ENCODE measurements at places on chromosomes 2 and 18.

GRCh38 chr2:237053066-237053465, 32.6 kb upstream of the COPS8 start:
- no peak for DNase-seq

DNA sequence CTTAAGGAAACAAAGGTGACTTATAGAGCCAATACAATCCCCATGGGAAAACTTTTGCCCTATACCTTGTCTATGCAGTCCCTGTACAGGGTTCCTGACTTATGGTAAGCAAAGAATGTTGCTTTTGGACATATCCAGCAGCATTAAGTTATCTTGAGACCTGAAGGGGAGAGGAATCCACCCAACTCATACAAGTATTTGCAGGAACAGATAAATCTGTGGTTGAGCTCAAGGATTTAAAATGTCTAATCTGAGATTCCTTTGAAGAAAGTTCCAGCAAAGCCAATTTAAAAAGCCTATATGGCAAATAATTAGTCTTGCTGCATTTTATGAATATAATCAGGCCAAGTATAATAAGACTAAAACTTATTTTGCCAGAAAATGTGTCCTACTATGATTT, 739.5 kb upstream of the CDH2 start:
- no peak for DNase-seq

DNA sequence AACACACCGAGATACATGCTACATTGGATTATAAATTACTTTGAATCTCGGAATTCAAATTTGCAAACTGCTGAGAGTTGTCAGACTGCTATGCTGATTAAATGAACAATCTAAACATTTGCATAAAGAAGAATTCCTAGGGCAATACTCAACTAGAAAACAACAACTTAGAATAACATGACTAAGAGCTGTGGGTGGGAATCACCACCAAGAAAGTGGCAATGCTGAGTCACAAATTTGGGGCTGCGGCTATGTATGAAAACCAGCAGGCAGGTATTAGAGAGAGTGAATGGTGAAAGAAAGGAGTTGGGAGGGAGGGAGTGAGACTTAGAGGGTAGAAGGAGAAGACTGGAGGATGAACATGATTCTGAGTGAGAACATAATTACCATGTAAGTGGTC, 559.5 kb downstream of the PIK3C3 start:
- DNase-seq = no peak

DNA sequence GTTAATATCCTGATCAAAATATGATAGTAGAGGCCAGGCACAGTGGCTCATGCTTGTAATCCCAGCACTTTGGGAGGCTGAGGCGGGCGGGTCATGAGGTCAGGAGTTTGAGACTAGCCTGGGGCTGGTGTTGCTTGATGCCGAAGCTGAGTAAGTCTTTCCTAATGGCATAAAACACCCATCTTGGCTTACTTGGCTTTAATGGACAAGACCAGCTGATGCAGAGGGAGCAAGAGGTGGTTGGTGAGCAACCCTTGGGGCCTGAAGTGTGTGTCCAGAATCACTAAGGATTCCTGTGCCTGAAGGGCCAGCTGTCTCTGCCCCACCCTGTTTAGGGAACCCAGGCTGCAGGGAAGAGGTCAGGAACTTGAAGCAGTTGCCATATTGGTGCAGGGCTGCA, 217.2 kb downstream of the ARL4C start:
- DNase-seq = no peak

- peak; percentile 54 for DNase-seq
These were observed 786 bp downstream of the TET3 start for GRCh38 chr2:73985308-73986084.

DNA sequence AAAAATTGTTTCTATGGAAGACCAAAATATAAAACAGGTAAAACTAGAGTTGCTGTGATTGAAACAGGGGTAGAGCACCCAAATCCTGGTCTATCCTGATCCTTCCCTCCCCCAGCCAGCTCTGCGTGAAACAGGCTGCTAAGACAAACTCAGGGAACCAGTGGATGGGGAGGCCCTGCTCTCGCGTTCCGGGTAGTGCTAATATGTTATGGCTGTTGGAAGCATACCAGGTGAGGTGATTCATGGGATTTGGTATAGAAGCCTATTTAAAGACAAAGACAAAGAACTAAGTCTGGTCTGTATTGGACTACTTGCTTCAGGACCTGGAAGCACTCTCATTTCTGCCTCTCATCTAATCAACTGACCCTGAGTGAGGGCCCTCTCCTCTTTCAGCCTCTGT, 63.0 kb upstream of the CCBE1 start:
- DNase-seq = no peak

DNA sequence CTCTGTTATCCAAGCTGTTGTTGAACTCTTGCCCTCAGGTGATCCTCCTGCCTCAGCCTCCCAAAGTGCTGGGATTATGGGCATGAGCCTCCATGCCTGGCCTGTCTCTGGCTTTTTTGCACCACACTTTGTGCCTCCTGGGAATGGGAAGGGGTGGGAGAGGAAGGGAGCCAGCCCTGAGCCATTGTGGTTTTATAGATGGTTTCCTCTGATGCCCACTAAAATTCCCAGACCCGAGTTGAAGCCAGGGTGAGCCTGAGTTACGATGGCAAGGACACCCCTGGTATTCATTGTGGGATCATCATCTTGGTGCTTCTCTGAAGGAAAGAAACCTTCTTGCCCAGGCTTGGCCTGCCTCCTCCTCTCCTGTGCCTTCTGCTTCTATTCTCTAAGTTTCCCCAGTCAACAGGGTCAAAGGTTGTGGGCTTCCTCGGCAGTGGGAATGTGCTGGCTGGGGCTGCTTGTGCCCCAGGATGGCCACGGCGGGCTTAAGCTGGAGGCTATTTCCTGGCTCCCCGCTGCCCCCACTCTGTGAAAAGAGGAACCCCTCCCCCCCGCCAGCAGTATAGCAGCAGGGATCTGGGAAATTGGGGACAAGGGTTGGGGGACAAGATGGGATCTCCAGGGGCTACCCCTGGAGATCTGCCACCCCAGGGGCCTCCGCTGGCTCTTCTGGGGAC, 106.2 kb downstream of the STPG4 start:
- no peak for DNase-seq

- DNase-seq = no peak
These were observed 471.4 kb upstream of the REG3G start for GRCh38 chr2:78553866-78554647.

- DNase-seq = no peak
These were observed 42.0 kb downstream of the NEURL3 start for GRCh38 chr2:96463119-96463518.

DNA sequence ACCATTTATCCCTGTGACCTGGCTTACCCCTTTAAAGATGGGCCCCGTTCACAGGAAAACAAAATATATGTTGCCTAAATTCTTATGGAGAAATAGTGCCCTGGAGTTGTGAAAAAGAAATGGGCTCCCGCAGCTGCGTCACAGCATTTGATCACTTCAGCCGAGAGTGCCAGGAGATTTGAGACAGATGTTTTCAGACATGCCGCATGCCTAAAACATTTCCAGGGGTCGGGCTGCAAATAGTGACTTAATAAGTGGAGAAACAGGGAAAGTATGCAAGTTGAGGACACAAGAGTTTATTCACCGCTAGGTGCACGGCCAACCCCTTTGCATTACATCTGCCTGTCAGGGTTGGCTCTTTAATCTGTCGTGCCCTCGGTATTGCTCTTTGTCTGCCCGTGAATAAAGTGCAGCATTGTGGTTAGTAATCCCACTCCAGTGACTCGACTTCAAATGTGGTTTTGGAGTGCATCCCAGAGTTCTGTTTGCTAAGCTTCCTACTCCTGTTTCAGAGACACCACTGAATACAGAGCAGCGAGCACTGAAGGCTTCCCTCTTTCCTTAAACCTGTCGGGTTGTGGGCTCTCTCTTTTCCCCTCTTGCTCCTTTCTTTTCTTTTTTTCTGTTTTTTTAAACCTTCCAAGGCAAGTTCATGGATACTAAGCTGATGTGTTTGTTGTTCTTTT, 187.5 kb downstream of the LTBP1 start:
- no peak for DNase-seq

GRCh38 chr2:146131785-146132184, 1611.9 kb upstream of the ZEB2 start:
- no peak for DNase-seq

DNA sequence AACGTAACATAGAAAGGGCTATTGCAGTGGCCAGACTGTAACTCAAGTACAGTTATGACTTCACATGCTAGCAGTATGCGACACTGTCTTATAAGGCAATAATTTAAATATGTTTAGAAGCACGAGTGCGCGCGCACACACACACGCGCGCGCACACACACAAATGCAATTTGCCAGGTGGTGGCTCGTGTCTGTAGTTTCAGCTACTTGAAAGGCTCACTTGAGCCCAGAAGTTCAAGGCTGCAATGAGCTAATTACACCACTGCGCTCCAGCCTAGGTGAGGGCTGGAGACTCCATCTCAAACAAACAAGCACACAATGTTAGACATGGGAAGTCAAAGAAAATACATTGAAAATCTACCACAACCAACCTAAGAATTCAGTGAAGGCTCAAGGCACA, 103.7 kb downstream of the USP34 start:
- no peak for DNase-seq

GRCh38 chr2:101419096-101419663, 31.9 kb upstream of the CREG2 start:
- peak; percentile 45 for DNase-seq

- DNase-seq = no peak
These were observed 17.4 kb downstream of the AGAP1 start for GRCh38 chr2:235511187-235511661.

DNA sequence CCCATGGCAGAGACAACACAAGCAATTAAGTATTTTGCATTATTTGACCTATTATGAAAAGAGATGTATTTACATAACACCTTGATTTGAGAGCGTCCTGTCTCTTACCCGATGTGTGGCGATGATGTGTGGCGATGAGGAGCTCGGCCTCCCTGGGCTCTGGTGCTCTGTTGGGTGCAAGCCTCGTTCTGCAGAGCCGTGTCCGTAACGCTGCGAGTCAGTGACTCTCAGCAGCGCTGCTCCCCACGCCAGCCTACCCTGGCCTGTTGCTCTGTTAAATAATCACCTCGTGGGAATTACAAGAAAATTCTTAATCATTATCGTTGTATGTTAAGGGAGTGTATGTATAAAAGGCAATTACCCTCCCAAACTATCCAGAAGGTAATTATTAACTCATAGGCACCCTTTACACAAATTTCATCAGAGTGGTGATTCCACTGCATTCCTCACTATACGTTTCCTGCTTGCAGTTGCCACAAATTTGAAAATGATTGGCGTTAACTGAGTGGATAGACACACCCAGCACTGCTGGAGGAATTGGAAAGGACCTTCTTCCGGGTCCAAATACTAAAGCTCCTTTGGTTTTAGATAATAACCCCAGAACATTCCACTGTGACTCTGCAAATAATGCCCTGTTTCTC, 52.0 kb upstream of the NFATC1 start:
- no peak for DNase-seq

DNA sequence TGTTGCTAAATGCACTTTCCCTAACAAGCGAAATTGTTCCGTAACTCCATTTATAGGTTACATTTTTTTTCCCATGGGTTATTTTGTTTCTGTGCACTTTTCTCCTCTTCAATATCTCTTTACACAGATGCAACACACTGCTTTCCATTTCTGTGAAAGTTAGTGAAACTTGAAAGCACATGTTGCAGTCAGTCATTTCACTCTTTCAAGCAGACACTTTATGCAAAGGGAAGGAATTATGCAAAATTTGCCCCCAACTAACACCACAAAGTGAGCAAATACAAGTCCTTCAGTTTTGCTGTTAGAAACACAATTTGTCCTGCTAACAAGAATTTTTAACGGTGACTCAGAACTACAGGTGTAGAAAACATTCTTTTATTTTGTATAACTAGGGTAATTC, 124.8 kb downstream of the PTH2R start:
- DNase-seq = no peak

- DNase-seq = peak; percentile 62
These were observed 4.0 kb upstream of the WNT10A start for GRCh38 chr2:218876562-218877219.

- DNase-seq = no peak
These were observed 41.4 kb downstream of the BMP10 start for GRCh38 chr2:68829749-68830148.

DNA sequence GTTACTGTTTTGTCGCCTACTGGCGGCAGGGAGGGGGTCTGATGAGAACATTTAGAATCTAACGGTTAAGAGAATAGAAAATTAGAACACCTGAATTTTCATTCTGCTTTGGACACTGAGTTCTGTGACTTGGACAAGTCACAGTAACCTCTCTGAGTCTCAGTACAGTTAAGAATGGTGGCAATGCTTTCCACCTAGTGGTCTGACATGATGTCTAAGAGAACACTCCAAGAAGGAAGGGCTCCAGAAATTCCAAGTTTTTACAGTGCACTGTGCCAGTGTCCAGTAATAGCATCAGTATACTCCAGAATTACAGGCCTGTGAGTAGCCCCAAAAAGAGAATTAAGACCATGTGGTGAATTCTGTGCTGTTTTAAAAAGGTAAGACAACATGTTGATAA, 174.1 kb upstream of the ZFP36L2 start:
- DNase-seq = no peak

- DNase-seq = no peak
These were observed 341.4 kb downstream of the SLC4A3 start for GRCh38 chr2:219968685-219969345.

GRCh38 chr2:128408349-128409305, 90.0 kb upstream of the HS6ST1 start:
- no peak for DNase-seq

- no peak for DNase-seq
These were observed 89.4 kb upstream of the APCDD1 start for GRCh38 chr18:10365021-10365500.

- no peak for DNase-seq
These were observed 34.9 kb upstream of the CYP26B1 start for GRCh38 chr2:72182547-72182946.

DNA sequence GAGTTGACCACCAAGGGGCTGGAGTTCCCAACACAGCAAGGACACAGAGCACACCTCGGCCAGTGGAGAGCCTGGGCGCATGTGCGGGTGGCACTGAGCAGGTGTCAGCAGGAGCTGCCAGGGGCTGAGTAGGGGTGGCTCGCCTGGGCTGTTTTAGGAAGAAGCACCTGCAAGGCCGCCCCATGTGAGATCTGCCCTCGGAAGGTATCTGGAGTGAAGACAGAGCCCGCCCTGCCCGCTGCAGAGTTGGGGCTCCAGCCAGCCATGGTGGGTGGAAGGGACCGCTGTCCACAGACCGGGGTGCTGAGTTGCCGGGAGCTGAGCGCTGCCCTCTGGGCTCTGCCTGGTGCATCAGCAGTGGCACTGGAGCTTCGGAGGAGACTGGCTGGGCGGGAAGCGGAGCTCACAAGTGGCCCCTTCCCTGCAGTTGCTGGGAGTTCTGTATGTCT, 35.2 kb downstream of the MTERF4 start:
- no peak for DNase-seq

DNA sequence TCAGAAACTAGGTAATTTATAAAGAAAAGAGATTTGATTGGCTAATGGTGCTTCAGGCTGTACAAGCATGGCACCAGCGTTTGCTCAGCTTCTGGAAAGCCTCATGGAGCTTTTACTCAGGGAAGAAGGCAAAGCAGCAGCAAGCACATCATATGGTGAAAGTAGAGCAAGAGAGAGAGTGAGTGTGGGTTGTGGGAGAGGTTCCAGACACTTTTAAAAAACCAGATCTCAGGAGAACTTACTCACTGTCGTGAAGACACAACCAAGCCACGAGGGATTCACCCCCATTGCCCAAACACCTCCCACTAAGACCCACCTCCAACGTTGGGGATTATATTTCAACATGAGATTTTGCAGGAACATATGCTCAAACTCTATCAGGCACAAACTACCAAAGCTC, 554.6 kb upstream of the TNP1 start:
- DNase-seq = no peak

Data from activated gamma-delta T cell treated with anti-CD3 and anti-CD28 coated beads, Interleukin-2, amount 50 U/mL, for 16 hours (primary cell).